ENCODE measurements at places on chromosomes 12 and 14. TPM values are rescaled to one million over a fixed set of nuclear protein-coding genes. Genes with fewer than 3 reads are reported as not detected.

KCNJ8 gene
- 19.2 TPM for total RNA-seq

LRCOL1 gene
- 0.59 TPM for total RNA-seq

GRCh38 chr14:26008290-26008689, 589.5 kb downstream of the NOVA1 start:
- no peaks in the 10 kb centered on the region for H3K4me1 ChIP-seq
- no peak overlapping the region for H3K4me3 ChIP-seq
- H3K27ac ChIP-seq = no peak overlapping the region
- H3K27me3 ChIP-seq = no peaks in the 10 kb centered on the region
- DNase-seq = no peak

DNA sequence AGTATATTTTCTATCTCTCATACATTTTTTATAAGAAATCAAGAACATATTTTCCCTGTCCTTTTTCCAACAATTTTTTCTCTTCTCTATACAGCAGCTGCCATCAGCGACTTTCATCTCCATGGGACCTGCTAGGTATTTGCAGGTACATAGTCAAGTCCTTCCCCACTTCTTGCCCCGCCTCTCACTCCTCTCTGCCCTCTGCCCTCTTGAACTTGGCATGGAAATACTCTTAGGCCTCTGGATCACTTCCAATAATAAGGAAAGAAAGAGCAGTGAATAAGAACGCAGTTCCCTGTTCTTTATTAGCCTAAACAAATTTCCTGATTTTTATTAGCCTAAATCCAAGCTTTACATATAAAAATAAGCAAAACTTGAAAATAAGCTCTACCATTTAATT, 353.1 kb downstream of the SEC23A start:
- H3K4me1 ChIP-seq = no peaks in the 10 kb centered on the region
- DNase-seq = no peak
- no peaks in the 10 kb centered on the region for H3K27me3 ChIP-seq
- H3K27ac ChIP-seq = no peak overlapping the region

DNA sequence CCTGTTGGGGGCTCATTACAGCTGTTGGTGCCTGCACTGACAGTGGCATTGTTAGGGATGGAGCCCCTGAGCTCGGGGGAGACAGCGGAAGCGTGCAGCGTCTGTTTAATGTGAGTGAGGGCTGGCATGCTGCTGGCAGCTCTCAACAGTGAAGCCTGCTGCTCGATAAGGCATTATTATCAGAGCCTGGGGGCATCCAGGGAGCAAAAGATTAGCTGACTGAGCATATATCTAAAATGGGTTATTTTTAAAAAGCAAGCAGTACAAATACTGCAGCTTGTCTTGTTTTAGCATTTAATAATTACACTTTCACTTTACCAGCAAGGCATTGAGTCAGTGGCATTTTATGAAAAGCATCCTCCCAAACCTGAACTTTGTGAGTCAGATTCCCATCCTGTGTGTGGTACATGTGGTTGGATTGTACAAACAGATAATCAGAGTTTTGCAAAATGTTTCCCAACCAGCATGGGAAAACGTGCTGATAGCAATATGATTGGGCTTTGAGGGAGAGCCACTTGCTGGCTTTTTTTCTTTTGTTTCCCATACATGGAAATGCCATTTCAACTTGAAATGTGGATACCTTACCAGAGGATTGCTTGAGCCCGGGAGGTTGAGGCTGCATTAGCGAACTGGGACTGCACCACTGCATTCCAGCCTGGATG, 150.8 kb downstream of the PRKCH start:
- no peaks in the 10 kb centered on the region for H3K27me3 ChIP-seq
- no peaks in the 10 kb centered on the region for H3K4me1 ChIP-seq
- no peaks in the 10 kb centered on the region for H3K36me3 ChIP-seq
- peak overlapping the region; percentile 50 for H3K27ac ChIP-seq
- DNase-seq = no peak
- no peak overlapping the region for H3K4me3 ChIP-seq

- H3K27ac ChIP-seq = no peak overlapping the region
- H3K4me1 ChIP-seq = no peaks in the 10 kb centered on the region
- H3K4me3 ChIP-seq = no peak overlapping the region
- DNase-seq = no peak
- no peaks in the 10 kb centered on the region for H3K27me3 ChIP-seq
- H3K36me3 ChIP-seq = no peaks in the 10 kb centered on the region
These were observed 24.5 kb downstream of the RECQL start for GRCh38 chr12:21476949-21477348.

- no peak overlapping the region for H3K27ac ChIP-seq
- H3K27me3 ChIP-seq = no peaks in the 10 kb centered on the region
- H3K4me3 ChIP-seq = no peak overlapping the region
- DNase-seq = no peak
- no peaks in the 10 kb centered on the region for H3K36me3 ChIP-seq
- no peaks in the 10 kb centered on the region for H3K4me1 ChIP-seq
These were observed 1062.2 kb upstream of the FBXO33 start for GRCh38 chr14:40494483-40494882.
